Activated CD8-positive, alpha-beta memory T cell treated with anti-CD3 and anti-CD28 coated beads for 48 hours (primary cell): ENCODE measurements at places on chromosomes 12 and 14.

DNA sequence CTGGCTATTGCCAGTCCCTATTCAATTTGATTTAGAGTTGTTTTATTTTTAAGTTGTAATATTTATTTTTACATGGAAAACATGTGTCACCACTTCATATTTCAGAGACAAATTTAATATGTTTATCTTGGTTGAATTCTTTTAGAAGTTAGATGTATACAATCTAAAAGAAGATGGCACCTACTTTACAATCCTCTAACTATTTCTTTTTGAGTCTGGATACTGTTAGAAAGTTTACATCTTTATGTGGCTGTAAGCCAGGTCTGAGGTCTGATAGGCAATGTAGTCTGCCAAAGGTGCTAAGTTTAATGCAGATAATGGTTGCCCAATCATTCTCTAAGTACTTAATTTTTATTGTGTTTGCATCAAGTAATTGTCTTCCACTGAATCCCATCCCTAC, 7.2 kb upstream of the LMO3 start:
- no peak for DNase-seq

DNA sequence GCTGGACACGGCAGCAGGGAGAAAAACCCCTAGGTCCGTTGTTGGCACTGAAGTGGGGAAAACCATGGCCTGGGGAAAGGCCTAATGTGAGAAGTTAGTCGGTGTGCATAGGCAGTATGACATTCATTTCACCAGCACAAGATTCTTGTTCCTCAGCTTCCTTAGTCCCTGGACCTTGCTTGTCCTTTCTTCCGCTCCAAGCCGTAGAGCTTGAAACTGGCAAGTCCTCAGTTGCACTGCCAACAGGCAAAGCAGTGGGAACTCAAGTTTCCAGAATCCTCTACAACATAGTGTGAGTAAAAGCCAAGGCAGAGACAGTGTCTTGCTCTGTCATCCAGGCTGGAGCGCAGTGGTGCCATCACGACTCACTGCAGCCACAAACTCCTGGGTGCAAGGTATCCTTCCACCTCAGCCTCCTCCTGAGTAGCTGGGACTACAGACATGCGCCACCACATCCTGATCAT, 138.5 kb upstream of the AMIGO2 start:
- DNase-seq: no peak

- no peak for DNase-seq
Measured at GRCh38 chr14:99660794-99661193, 15.9 kb downstream of the HHIPL1 start.

GRCh38 chr12:53564278-53564677, 57.0 kb upstream of the NPFF start:
- DNase-seq: no peak

DNA sequence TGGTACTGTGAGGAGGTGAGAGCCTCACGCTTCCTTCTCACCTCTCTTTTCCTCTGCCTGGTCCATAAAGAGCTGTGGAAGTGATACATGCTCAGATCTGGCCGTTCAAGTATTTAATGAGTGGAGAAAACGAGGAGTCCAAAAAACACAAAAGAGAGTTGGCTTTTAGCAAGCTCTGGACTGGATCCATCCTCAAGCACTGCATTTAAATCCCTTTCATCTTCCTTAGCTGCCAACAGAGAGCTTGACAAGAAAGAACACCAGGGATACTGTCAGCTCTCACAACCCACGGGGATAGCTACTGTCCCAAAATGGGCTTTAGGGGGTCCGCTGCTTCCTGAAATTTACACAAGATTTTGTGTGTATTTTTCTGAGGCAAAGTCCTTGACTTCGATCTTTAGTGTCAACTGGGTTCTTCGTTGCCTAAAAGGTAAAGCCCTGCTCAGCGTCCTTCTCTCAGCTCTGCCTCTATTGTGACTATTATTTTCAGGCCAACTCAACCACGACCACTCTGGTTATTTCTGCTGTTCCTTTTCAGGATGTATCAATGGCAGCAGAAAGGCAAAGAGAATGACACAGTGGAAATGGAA, 120.9 kb downstream of the TMTC1 start:
- DNase-seq: no peak
